Fibroblast of lung (primary cell): ENCODE measurements at places on chromosomes 4 and X. TPM values are rescaled to one million over a fixed set of nuclear protein-coding genes. Genes with fewer than 3 reads are reported as not detected.

PAGE2 gene
- total RNA-seq: not detected in 2 replicates

SPINK2 gene
- total RNA-seq: not detected in 2 replicates

PDLIM3 gene
- 20.8 and 50.3 TPM in 2 replicates for total RNA-seq

VCX gene
- not detected in 2 replicates for total RNA-seq

- no peaks in the 10 kb centered on the region for H3K4me1 ChIP-seq
- no peak for DNase-seq
- H3K36me3 ChIP-seq: no peaks in the 10 kb centered on the region
- H3K27me3 ChIP-seq: no peaks in the 10 kb centered on the region
- no peak overlapping the region for H3K27ac ChIP-seq
These were observed 223.9 kb downstream of the FAT4 start for GRCh38 chr4:125538670-125539069.

- H3K4me1 ChIP-seq: no peaks in the 10 kb centered on the region
- H3K4me3 ChIP-seq: no peak overlapping the region
- H3K27ac ChIP-seq: no peak overlapping the region
- no peaks in the 10 kb centered on the region for H3K27me3 ChIP-seq
- H3K36me3 ChIP-seq: no peaks in the 10 kb centered on the region
These were observed 103.7 kb downstream of the JADE1 start for GRCh38 chr4:128913228-128913627.

DNA sequence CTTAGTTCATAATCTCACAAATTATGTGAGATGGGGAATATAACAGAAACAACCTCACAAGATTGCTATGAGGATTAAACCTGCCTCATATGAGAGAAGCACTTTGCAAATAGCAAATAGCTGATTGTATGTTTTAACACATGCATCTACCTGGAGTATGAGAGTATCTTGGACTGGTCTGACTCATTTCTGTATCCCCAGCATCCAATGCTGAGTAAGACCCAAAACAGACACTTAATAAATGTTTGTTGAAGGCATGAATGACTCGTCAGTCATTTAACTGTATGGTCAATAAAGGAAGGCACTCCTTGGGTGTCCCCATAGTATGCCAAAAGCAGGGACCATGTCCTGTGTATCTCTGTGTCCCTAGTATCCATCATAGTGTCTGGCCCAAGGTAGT, 350.9 kb upstream of the F9 start:
- no peak overlapping the region for H3K4me3 ChIP-seq
- no peaks in the 10 kb centered on the region for H3K4me1 ChIP-seq
- DNase-seq: no peak
- no peaks in the 10 kb centered on the region for H3K36me3 ChIP-seq
- H3K27me3 ChIP-seq: no peaks in the 10 kb centered on the region

GRCh38 chrX:65451663-65452062, 82.9 kb downstream of the LAS1L start:
- H3K27ac ChIP-seq: no peak overlapping the region
- DNase-seq: peak; percentile 3
- no peak overlapping the region for H3K4me3 ChIP-seq
- no peaks in the 10 kb centered on the region for H3K4me1 ChIP-seq
- H3K27me3 ChIP-seq: no peaks in the 10 kb centered on the region
- H3K36me3 ChIP-seq: no peaks in the 10 kb centered on the region

GRCh38 chrX:9388450-9388849, 76.4 kb upstream of the TBL1X start:
- no peak for DNase-seq
- no peak overlapping the region for H3K4me3 ChIP-seq
- H3K27ac ChIP-seq: no peak overlapping the region
- no peaks in the 10 kb centered on the region for H3K4me1 ChIP-seq
- no peaks in the 10 kb centered on the region for H3K27me3 ChIP-seq
